Left renal pelvis (tissue), 4 donors: ENCODE measurements at places on chromosomes 5 and 9. TPM values are rescaled to one million over a fixed set of nuclear protein-coding genes. Genes with fewer than 3 reads are reported as not detected.

DNA sequence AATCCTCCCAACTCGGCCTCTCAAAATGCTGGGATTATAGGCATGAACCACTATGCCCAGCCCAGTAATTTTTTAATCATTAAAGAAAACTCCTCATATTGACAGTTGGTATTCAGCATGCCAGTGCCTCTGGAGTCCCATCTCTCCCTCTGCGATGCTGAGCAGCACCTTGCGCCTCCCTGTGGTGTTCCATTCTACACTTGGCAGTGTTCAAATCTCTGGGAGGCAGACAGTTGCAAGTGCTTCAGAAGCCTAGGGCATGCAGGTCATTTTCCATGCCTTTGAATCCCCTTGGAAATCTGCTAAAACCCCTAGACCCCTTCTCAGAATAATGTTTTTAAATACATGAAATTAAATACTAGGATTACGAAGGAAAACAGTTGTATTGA is 41.3 kb downstream of the GARNL3 start:
- DNase-seq, result no peak

GRCh38 chr9:33446240-33446945 is 1.0 kb downstream of the AQP3 start:
- no peak for DNase-seq

DNA sequence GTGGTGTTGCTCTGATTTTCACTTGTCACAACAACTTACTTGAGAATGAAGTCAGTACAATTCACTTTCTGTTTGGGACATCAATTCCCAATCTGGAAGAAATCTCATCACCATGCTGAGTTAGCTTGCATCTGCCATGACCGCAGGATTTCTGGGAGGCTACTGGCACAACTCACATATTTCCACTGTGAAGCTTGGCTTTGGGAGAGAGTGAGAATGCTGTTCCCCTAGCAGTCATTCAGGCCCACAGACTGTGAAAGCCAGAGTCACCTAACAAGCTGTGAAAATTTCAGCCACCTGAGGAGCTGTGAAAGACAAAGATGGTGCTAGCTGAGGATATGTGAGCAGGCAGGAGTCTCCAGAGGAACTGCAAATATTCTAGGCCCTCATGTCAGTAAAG is 365.2 kb upstream of the TUSC1 start:
- DNase-seq, result no peak

The C9orf153 gene
- polyA plus RNA-seq, result not detected

GRCh38 chr9:34046784-34047379 is 1.8 kb downstream of the UBAP2 start:
- no peak for DNase-seq

DNA sequence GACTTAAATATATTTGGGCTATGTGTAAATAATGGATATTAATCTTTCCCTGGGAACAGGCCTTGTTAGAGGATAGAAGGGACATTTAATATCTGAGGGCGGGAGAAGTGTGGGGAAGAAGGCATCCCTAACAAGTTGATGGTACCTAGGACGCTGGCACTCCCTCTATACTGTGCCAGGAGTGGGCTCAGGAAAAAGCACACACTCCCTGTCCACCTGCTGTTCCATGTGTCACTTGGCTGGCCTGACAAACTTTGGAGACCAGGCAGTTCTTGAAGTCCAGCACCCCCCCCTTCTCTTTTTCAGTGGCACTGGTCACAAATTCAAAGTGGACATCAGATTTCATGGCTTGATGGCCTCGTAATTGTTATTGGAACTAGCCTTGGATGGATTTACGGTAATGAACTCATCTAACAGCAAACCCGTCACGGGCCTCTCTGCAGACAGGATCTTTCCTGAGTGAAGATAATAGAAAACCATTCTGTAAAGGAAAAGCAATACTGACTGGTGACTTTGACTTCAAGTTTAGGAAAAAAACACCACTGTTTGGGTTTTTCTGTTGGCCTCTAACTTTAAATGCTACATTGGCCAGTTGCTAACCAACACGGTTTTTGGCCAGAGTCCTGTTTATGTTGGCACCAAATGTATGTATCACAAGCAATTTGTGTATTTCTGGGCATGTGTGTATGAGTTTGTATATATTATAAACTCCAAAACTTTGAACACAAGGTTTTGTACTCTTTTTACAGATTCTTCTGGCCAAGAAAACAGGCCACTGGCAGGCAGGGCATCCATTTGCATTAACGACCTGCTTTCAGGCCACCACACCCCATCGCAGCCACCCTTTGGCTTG is 552.6 kb downstream of the CCDC171 start:
- DNase-seq, result no peak

DNA sequence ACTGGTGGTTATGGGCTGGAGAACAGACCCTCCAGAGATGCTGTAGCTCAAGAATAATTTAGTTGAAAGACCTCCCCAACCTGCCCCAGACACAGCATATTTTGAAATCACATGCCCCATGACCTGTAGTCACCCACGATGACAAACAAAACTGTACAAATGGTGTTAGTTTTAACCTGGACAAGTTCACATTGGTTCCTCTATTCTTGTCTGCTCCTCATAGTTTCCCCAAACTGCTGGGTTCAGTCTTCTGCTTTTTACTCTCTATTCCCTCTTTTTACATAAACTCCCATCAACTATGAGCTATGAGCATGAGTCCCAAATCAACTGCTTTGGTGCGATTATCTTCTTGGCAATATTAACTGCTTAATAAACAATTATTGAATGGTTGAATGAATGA is 365.3 kb upstream of the CLINT1 start:
- DNase-seq, result no peak

The KIAA1958 gene
- 15.7 TPM for polyA plus RNA-seq

- DNase-seq, result no peak
These were observed 2.7 kb downstream of the RABEPK start for GRCh38 chr9:125202846-125203618.

DNA sequence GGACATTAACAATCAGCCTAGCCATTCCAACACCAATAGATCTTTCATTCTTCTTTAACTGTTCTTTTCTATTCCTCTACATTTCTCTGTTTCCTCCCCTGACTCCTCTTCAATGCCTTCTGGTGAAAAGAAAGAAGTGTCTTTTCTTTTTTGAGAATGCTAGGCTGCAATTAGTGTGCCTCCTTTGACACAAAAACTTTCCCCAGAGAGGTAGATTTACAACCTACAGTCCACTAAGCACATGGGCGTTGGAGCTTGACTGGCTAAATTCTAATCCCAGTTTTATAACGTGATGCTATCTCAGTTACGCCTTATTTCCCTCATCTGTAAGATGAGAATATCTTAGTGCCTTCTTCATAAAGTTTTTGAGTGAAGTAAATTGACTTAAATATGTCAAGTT is 16.9 kb upstream of the ANKRD55 start:
- DNase-seq, result no peak

- DNase-seq, result no peak
These were observed 624.0 kb upstream of the KLF4 start for GRCh38 chr9:108113596-108113995.

The PROB1 gene
- polyA plus RNA-seq, result 2.8 TPM

DNA sequence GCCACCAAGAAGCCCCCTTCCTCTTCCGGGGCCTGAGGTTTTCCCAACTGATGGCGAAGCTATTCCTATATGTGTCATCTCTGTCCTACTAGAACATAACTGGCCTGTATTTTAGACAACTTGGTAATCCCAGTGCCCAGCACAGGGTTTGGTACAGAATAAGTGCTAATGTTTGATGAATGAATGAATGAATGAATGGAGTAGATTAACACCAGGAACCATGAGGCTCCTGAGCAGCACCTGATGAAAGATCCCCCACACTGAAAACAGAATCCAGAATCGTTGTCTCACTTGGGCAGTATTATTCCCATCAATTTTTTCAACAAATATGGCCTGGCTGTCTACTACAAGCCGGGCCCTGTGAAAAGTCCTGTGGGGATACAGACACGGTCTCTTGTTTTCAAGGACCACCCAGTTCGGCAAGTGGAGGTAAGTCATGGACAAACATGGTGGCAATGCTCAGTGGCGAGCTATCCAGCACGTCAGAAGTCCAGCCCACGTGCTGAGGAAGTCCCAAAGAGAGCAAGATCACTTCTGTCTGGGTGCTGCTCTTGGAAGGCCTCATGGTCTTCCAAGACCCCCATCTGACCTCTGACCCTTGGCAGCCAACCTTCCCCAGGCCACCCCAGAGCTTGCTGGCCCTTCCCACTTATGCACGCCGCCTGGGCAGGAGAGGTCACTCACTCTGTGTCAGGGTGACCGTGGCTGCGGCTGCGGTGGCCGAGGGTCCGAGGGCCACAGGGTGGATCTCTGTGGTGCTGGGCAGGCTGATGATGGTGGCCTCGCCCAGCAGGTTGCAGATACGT is 1.0 kb downstream of the NAIF1 start:
- no peak for DNase-seq

GRCh38 chr9:126615245-126615790 is 1.6 kb downstream of the LMX1B start:
- no peak for DNase-seq

DNA sequence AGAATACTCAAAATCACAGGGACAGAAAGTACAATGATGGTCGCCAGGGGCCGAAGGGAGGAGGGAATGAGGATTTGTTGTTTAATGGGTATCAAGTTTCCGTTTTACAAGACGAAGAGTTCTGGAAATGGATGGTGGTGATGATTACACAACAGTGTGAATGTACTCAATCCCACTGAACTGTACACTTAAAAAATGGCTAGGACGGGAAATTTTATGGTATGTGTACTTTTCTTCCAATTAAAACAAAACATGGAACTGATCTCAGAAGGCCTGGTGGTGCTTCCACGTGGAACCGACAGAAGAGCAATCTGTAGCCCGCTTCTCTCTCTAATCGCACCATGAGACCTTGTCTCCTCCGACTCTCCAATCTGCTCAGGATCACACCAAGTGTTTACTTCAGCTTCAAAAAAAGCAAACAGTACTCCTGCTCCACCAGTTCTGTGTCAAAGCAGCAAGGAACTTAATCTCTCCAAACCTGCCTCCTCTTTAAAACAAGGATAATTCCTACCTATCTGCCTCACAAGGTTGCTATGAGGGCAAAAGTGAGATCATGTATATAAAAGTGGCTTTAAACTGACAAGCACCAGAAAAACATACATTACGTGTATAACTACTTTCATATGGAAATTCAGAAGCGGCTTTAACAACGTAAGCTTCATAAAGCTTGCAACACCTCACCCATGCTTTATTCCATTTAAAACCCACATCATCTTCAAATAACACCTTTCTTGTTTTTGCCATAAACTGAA is 2.1 kb downstream of the ECPAS start:
- DNase-seq, result no peak

The ENTREP1 gene
- 2.9 TPM for polyA plus RNA-seq

DNA sequence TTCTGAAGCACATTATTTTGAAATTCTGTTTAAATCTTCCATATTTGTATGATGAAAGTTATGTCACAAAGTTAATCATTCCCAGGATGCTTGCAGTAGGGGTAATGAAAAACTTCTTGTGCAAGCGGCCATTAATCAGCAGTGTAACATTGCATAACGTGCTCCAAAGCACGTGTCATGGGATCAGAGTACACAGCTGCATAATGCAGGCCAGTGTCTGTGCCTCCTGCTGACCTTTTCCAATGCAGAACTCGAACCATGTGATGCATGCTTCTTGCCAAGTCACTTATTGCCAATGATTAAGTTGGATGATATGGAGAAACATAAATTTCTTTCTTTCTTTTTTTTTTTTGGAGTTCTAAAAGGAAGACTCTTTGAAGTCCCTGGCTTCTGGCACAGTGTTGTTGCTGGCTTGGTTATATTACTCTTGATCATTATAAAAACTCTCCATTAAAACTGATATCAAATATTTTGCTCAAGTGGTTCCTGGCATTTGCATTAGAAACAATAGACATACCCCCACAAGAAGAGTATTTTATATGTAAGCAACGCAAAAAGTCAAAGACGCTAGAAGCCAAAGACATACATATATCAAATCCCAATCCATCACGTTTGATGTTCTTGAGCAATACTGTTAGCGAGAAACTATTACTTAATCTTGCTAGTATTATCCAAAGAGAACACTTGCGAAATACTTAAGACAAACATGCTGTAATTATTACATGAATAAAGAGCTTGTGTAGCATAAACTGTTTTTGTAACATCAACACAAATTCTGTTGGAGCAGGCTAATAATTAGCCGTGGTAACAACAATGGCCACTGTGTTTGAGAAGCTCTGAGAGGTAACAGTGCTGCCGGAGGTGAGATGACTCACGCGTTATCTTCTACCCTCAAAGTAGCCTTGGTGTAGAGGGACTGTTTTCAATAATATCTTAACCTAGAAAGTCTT is 164.2 kb downstream of the AUH start:
- peak; percentile 75 for DNase-seq

- DNase-seq, result no peak
These were observed 75.0 kb upstream of the FST start for GRCh38 chr5:53405396-53405795.

The GPRIN1 gene
- polyA plus RNA-seq, result 1.4 TPM

DNA sequence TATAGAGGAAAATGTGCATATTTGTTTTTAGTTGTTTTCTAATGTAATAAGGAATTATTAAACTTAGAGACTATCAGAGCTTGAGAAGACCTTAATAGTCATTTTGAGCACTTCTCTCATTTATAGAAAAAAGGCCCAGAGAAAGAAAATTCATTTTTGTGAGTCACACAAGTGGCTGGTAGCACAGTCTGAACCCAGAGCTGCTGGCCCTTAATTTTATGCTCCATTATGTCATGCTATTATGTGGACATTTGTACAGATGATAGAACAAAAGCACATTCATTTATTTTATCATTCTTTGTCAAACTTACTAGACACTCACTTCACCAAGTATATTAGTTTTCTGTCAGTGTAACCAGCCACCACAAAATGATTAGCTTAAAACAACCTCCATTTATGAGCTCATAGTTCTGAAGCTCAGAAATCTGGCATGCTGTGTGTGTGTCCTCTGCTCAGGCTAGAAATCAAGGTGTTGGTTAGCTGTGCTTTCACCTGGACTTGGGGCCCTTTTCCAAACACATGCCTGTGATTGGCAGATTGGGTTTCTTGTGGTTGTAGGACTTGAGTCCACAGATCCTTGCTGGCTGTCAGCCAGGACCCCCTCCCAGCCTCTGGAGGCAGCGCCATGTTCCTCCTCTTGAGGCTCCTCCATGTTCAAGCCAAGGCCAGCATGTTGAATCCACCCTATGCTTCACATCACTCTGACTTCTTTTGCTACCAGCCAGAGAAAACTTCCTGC is 188.9 kb downstream of the ARHGAP26 start:
- DNase-seq, result no peak

DNA sequence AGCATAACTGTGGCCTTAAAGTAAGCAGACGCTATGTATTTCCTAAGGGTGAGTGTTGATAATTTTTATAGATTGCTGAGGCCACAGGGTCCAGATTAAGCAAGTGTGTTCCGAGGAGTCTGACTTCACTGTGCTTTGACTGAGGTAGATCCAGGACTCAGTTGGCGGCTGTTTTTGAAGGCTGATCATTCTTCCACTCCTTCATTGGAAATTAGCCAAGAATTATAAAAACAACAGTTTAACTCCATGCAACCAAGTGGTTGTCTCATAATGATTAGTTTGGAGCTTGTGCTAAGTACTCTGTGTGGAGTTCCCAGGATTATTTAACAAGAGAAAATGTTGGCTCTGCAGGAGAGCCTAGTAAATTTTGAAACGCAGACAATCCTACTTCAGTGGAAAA is 19.1 kb downstream of the IQGAP2 start:
- no peak for DNase-seq

The PCDHGA4 gene
- polyA plus RNA-seq, result 2.4 TPM

The BRINP1 gene
- polyA plus RNA-seq, result 5.3 TPM

The CIZ1 gene
- 160 TPM for polyA plus RNA-seq

The HMCN2 gene
- polyA plus RNA-seq, result 1.7 TPM
